ENCODE measurements at places on chromosomes 1 and 21.

- DNase-seq = no peak
Observed at GRCh38 chr1:32186491-32186890, 7.0 kb downstream of the TXLNA start.

- no peak for DNase-seq
Observed at GRCh38 chr1:89519779-89520358, 4.8 kb upstream of the LRRC8B start.

GRCh38 chr1:212421165-212421564, 6.5 kb upstream of the PACC1 start:
- no peak for DNase-seq

GRCh38 chr1:214550013-214550856, 1.2 kb downstream of the PTPN14 start:
- DNase-seq = no peak

GRCh38 chr1:119053917-119054316, 65.8 kb upstream of the TBX15 start:
- no peak for DNase-seq

DNA sequence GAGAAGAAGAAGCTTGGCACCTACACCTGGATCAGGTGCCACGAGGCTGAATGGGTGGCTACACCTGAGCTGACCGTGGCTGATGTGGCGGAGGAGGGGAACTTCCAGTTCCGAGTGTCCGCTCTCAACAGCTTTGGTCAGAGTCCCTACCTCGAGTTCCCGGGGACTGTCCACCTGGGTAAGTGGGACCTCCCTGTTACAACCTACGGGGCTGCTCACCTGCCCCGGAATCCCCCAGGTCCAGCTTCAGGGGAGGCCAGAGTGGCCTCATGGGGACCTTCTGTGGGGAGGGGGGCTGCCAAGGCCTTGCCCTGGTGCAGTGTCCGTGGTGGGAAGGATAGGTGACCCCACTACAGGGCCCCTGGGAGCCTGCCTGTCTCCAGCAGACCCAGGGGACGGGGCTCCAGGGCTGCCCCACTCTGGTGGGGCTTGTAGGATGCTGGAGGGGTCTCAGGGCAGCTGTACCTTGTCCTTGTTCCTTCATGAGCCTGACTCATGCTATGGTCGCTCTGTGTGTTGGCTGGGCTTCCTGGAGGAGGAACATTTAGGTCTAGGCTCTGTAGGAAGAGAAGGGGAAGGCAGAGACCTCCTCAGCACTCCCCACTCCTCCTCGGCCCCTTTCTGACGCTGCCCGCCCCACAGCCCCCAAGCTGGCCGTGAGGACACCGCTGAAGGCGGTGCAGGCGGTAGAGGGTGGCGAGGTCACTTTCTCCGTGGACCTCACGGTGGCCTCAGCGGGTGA, 7.2 kb downstream of the OBSCN start:
- DNase-seq = no peak

DNA sequence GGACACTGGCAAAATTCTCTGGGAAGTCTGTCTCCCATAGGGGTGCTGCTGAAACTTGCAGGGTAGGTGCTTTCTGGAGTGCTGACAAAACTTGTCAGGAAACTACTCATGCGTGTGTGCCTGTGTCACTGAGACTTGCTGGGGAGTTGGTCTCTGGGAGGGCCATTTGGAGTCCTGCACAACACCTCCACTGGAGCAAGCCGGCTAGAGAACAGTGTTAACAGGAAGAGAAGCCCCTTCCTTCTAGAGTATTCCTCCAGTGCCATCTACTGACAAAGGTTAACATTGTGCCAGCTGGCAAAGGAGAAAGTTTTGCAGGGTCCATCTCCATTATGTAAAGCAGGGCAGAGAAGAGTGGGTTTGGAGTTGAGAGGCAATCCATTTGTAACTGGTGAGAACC, 30.0 kb downstream of the ZMYM4 start:
- peak; percentile 79 for DNase-seq

DNA sequence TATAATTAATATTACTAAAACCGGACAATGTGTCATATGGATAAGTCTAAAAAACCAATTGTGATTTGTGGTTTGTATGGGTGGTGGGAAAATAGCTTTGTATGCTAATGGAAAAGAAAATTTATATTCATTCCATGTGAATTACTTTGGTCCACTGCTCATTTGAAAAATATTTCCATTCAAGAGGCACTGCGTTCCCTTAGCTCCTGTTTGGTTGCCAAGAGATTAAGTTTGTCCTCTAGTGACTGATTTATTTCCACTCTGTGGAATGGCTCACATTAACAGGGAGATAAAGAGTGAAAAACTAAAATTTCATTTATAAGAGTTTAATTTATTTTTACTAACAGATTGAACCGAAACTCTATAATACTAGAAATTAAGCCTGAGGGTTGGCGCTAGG, 744.1 kb upstream of the CHRM3 start:
- no peak for DNase-seq

DNA sequence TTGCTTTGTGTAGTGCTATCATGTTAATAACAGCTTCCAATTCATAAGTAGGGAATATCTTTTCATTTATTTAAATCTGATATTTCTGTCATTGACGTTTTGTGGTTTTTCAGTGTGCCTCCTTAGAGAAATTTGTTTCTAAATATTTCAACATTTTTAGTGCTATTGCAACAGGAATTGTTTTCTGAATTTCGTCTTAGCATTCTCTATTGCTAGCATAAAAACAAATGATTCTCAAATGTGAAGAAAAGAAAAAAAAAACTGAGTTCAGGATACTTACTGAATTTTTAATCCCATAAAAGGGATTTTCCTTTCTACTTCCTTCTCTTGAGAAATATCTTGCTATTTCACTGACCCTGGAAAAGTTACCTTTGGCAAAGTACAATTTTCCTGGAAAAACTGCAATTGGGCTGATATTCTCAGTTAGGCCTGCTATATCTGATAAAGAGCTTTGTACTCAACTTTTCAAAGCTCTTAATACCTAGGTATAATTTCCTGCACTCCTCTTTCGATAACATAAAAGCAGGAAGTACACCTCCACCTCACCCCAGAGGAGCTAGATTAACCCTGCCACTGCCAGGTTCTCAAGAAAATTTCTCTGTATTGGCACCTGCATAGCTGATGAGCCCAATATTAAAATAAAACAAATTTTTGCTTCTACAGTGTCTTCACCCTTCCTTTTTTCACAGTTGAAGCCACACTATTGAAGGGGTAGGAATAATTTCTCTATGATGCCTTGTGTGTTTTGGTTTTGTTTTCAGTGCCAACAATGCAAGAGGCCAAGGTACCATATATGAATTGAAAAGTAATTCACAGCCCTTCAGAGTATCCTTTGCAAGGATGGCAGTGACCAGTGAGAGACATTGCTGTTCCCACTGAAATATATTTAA, 35.6 kb downstream of the PTPN14 start:
- DNase-seq = no peak

- DNase-seq = no peak
Observed at GRCh38 chr1:43874716-43875115, 58.9 kb upstream of the ARTN start.

DNA sequence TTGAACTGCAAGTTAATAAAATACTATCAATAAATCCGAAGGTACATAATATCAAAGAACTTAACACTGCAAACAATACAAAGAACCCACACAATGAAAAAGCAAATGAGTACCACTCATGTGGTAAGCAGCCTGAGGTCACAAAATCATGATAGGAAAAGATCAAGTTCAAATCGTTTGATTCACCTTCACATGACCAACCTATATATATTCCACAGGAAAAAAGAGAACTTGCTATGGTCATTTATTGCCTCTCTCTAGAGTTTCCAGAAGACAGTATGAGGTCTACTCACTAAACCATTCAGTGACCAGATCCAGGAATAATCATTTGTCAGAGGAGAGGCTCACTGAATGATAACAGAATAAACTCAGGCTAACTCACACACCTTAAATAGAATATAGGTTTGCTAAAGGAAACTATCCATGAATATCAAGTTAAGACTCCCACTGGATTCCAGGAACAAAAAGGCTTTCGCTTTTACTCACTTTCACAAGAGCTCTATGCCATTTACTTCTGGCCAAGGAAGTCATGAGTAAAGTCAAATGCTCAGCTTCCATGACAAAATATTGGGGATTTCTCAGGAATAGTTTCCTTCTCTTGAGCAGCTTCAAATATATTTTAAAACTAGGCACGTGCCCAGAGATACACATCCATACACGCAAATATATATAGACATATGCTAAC, 48.3 kb upstream of the RGS1 start:
- DNase-seq = no peak

- no peak for DNase-seq
Observed at GRCh38 chr21:15004721-15005370, 60.0 kb downstream of the NRIP1 start.

- no peak for DNase-seq
Observed at GRCh38 chr1:107457989-107458388, 317.1 kb downstream of the NTNG1 start.

DNA sequence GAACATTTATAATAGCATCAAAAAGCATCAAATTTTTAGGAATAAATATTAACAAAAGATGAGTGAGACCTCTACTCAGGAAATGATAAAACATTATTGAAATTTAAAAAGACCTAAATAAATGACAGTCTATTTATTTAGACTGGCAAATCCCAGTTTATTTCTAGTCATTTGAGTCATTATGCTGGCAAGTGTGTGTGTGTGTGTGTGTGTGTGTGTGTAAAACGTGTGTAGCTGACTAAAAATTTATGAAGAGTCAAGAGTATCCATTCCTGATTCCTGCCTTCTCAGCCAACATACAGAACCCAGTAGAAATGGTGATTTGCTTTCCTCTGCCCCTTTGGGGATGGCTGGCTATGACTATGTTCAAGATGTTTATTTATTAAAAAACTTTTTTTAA, 46.2 kb downstream of the OSBPL9 start:
- no peak for DNase-seq

DNA sequence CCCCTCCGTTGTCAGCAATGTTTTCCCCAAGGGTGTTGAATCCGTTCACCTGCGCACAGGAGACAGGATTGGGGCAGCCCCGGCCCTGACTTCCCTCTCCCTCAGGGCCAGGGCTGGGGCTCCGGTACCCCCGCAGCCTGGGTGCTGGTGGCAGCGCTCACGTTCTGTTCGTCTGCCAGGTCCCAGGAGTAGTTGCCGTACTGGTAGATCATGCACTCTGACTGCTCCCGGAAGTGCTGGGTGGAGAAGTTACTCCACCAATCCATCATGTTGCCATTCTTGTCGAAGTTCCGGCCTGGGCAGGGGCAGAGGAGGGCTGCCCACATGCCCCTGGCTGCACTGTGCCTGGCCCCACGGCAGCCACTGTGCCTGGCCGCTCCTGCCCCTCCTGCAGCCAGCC, 6.1 kb downstream of the PRXL2B start:
- DNase-seq = peak; percentile 30

GRCh38 chr1:6898974-6899539, 113.8 kb downstream of the CAMTA1 start:
- no peak for DNase-seq

DNA sequence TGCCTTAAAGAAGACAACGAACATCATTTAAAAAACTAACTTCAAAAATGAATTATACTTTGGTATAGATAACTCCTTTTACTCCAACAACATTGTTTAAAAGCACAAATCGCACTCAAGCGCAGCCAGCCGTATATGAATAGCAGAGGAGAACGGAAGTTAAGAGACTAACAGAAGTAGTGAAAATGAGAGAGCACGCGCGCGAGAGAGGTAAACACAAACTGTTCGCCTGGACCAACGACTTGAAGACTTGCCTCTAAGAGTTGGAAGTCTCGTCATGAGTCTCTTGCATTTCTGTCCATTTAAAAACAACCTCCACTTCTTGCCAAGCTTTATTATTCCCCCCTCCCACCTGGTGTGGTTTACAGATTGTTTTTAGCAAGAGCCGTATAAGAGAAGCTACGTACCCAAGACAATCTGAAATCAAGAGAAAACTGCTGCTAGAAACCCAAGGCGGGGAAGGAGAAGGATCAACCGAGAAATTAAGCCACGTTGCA, 479 bp downstream of the SELENOF start:
- peak; percentile 79 for DNase-seq

All from NCI-H510A treated with DMSO at 0.1 percent for 48 hours (cell line).